T-helper 2 cell treated with Interferon-gamma antibody and Interleukin-4, amounts not matched to agents 5 μg/mL and 100 μg/mL, for 36 hours (primary cell): ENCODE measurements at places on chromosomes 12 and 14.

DNA sequence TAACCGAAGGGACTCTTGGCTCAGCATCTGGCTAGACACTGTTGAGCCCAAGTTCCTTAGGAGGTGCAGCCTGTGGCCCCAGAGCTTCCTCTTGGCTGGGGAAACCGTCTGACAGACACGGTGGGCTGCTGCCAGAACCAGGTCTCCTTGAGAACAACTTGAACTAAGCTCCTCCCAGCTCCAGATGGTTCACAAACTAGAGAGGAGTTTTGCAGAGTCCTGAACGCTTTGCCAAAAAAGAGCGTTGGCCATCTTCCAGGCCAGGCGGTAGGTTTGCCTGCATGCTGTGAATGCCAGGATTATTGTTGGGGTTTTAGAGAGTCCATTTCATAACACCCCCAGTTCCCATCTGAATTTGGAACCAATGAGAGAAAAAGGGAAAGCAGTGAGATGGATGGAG lies 399.8 kb downstream of the RGS6 start:
- no peak for DNase-seq

- no peak for DNase-seq
These were observed 55.6 kb downstream of the RFLNA start for GRCh38 chr12:124350491-124350890.

DNA sequence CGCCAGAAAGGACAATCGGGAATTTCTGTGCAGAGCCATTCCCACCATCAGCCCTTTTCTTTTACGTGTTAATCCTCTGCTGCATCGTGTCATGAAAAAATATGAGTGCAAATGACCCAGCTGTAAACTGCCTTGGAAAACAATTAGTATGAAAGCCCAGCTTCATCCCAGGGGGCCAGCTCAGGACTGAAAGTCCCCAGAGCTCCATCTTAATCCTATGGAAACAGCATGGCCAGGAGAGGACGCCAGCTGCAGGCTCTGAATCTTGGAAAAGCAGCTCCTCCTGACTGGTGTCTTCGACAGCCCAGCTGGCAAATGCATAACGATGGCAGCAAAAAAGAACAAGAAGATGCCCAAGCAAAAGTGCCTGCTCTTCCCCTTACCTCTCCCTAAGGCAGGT lies 191.5 kb downstream of the NTF3 start:
- DNase-seq = no peak

- DNase-seq = peak; percentile 27
These were observed 381 bp downstream of the YY1 start for GRCh38 chr14:100239211-100239839.

- DNase-seq = no peak
These were observed 13.0 kb downstream of the TCP11L2 start for GRCh38 chr12:106315523-106315922.

DNA sequence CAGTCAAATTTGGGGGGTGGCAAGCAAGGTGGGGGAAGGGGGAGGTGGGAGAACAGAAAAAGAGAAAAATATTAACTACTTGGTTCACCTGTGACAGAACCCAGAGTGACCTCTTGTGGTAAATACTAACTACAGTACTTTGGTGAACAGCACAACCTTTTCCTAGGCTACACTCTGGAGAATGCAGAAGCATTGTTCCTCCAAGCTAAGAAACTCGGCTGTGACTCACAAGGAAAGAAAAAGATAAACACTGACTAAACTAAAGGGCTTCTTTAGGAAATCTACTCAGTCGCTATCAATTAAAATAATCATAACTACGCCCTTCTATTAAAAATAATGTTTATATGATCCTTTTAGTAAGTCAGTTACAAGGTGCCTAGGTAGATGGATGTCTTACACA lies 5.4 kb downstream of the KCNH5 start:
- no peak for DNase-seq
